ENCODE measurements at places on chromosomes 5 and 9.
A peak's percentile ranks its signal among the peaks of the same experiment; 100 is the strongest.

- DNase-seq = no peak
These were observed 58.6 kb upstream of the ZBED3 start for GRCh38 chr5:77145666-77146065.

GRCh38 chr5:167509076-167509475, 782.4 kb upstream of the WWC1 start:
- no peak for DNase-seq

- no peak for DNase-seq
These were observed 58.2 kb downstream of the NSUN2 start for GRCh38 chr5:6574537-6575245.

DNA sequence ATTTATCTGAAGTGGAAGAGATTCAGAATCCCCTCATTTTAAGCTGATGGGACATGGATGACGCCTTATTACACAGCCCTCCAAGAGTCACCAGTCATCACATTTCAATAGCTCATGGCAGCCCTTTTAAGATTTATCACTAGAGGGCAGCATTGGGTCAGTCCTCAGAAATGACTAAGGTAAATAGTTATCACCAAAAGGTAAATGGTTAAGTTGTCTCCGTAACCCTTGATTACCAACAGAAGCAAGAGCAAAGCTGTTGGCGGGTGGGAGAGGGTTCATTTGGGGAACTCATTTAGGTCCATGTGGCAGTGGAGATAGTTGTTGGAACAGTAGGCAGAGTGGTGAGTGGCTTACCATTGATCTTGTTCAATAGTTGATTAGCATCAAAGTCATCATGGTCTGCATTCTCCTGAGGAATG, 12.0 kb upstream of the C9 start:
- DNase-seq = no peak

- peak; percentile 19 for DNase-seq
These were observed 5.0 kb downstream of the IL3 start for GRCh38 chr5:132065351-132065937.

GRCh38 chr9:16236311-16236710, 634.2 kb downstream of the BNC2 start:
- no peak for DNase-seq

- no peak for DNase-seq
These were observed 84.5 kb downstream of the ERMP1 start for GRCh38 chr9:5748438-5748837.

DNA sequence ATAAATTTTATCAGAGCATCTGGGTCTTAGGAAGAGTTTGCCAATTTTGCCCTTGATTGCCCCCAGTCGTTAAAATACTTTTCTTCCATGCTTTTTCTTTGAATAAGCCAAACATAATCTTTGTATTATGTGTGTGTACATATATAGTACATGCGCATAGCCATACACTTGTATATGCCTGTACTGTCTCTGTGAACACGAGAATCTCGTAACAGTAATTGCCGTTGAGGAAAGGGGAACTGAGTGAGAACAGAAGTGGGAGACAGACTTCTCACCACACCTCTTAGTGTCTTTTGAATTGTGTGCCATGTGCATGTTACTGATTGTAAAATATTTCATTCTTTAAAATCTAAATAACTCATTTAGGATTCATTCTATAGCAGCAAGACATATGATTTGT, 79.6 kb upstream of the GRHPR start:
- DNase-seq = no peak

DNA sequence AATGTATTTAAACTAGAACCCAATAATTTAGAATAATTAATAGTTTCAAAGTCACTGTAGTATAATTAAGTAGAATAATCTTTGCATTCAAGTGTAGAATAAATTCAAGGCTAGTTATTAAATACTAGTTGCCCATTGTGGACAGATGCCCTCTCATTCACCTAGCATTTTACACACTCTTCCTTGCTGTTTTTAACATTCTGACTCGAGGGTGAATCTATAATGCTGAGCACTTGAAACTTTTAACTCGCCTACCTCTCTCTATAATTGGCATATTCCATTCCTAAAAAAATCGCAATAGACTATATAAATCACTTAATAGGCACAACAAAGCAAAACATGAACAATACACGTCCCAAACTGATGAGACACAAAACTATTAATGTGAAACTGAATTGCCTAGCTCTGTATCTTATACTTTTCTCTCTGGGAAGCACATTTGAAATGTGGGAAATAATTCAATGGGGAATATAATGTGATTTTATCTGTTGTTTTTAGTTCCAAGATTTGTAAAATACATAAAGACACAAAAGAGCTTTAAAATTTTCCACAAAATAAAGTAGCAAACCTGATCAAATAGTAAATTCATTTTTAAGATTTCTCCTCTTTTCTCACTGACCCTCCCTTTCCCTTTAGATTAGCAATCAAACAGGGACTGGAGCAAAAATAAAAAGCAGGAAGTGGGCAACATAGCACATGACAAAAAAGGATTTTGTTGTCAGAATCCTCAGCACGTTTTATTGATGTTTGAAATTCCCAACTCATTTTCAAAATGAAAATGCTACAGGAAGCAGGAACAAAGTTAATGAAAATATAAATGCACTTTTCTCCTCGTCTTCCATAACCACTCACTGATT, 295.6 kb downstream of the PDE4D start:
- no peak for DNase-seq

DNA sequence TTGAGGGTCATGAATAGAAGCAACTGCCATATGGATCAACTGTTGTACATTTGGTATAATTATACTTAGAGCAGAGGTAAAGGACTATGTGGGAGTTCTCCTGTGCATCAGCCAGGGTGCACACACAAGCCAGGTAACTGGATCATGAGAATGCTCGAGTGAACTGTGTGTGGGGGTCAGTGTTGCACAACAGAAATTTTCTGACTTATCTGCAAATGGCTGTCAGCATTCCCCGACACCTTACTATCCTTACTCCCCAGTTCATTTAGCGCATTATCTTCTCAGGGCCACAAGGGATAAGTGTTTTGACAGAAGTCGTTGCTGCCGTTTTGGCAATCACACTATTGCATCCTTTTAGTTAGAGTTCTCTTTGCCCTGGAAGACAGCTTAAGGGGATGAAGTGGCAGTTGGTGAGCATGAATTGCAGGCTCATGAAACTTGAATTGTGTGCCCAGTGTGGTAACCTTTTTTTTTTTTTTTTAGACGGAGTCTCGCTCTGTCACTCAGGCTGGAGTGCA, 1.7 kb downstream of the CANX start:
- DNase-seq = no peak

DNA sequence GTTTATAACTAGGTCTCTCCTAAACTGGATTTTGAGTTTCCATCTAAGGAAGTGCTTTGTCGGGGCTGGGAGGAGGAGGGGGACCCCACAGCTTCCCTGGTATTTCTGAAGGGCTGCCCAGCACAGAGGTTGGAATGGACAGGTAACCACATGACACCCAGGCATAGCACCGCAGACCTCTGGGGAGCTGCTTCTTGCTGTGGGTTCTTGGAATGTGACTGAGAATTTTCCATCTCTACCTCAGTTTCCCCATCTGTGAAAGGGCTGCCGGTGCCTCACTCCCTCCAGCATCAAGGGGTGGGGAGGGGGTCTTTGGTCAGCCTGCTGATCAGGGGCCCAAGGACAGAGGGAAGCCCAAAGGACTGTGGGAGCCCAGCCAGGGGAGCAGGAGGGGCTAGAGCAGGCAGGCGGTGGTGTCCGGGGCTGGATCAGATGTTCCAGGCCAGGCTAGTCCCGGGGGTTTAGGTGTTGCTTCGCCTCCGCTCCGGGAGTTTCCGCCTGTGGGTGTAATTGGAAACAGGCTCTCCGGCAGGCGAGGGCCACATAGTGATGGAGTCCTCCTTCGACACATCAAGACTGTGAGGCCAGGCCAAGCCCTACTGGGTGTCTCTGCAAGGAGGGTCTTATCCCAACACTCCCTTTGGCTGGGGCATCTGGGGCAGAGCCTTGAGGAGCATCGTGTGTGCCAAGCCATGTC, 3.3 kb downstream of the OLFML2A start:
- DNase-seq = no peak

DNA sequence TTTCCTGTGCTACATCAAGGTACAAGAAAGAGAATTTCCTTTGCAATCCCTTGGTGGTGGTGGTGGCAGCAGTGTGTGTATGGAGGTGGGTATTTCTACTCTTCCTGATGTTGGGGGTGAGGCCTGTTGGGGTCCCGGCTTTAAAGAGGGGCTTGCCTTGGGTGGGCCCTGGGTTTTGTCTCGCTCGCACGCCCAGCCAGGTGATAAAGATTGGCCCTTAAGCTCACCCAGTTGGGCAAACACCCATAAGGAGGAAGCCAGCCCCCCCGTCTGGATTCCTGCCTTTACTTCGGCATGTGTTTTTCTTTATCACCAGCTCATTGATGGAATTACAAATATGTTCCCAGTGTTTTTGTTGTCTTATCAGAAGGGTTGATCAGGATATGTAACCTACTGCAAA, 16.0 kb upstream of the SARDH start:
- no peak for DNase-seq

- no peak for DNase-seq
These were observed 46.8 kb upstream of the STXBP1 start for GRCh38 chr9:127565231-127565630.

GRCh38 chr9:27003426-27004077, 1.9 kb downstream of the LRRC19 start:
- DNase-seq = no peak

DNA sequence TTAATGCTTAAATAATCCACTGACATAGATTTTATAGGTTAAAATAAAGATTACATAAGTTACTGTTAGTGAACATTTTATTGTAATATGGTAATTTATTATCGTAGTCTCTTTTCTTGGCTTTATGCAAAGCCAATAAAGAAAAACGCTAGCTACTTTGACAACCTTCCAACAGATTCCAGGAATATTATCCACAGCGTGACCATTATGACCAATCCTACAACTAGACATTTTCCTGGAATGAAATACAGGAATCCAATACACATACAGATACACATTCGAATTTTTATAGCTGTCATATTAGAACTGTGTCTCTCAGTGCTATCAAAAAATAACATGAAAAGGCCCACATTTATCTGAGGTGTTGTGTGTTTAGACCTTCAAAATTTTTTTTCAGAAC, 13.1 kb downstream of the RPS23 start:
- DNase-seq = no peak

All from effector memory CD4-positive, alpha-beta T cell (primary cell).